ENCODE measurements at places on chromosomes 11 and 22. TPM values are rescaled to one million over a fixed set of nuclear protein-coding genes. Genes with fewer than 3 reads are reported as not detected.

DNA sequence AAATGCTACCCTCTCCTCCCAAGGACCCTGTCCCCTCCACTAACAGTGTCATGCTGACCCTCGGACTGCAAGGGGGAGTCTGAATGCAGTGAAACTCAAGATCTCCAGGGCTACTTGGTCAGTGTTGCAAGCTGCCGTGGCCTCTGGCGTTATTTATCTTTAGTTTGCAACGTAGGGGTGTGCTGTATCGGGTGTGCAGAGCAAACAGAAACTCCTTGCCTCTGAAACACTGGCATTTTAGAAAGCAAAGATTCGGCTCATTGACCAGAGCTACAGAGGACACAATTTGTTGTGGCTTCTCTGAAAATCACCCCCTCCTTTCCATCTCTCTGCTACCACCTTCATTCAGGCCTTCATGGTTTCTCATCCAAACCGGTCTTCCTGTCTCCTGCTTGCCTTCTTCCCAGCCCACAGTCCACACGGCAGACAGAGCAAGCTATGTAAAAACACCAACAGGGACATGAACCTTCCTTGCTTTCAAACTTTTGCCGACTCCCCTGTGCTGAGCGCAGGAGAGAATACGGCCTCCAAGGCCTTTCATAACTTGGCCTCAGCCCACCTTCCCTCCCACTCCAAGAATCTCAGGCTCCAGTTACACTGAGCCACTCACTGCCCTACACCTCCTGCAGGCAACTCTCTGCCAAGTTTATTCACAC is 14.9 kb downstream of the FZD4 start:
- DNase-seq, result no peak

DNA sequence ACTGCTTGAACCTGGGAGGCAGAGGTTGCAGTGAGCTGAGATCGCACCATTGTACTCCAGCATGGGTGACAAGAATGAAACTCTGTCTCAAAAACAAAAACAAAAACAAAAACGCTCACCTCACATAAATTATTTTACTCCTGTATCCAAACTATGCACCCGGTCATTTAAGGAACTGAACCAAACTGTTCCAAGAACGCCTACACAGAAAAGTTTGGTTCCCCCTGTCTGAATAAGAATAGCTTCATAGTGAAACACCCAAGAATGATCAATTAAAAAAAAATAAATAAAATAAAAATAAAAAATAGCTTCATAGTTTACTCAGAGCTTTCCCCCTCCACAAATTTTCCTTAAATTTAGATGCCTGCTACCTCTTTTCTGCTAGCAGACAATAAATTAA is 13.7 kb downstream of the NUP98 start:
- no peak for DNase-seq

GRCh38 chr11:128853559-128853958 is 13.5 kb downstream of the KCNJ1 start:
- no peak for DNase-seq

- DNase-seq, result no peak
Observed at GRCh38 chr11:86108191-86108590, 39.3 kb upstream of the PICALM start.

- no peak for DNase-seq
Observed at GRCh38 chr11:116328391-116328790, 444.4 kb downstream of the BUD13 start.

- no peak for DNase-seq
Observed at GRCh38 chr22:34080433-34080832, 160.2 kb upstream of the LARGE1 start.

Gene IRF7
- total RNA-seq, result 11.4 TPM

Gene MARK2
- 30.7 TPM for total RNA-seq

Measured in chondrocyte (in vitro differentiated cells).